ENCODE measurements at places on chromosomes 4 and X.

DNA sequence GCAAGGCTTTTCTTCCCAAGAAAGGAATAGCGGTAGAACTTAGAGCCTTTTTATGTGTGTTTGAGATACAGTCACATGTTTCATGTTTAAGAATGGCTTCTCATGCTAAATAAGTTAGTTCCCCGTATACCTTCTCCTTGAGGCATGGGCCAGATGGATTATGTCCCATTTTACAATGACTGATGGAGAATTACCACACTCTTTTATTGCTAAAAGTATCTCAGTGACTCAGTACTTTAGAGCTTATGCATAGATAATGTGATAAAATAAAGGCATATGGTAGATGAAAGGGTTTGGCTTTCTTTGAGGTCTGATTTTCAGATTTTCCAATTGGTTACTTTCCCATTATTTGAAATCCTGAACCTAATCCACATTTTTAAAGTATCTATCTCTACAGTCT is 121.8 kb upstream of the BMPR1B start:
- H3K4me3 ChIP-seq, result no peak overlapping the region
- H3K4me1 ChIP-seq, result no peaks in the 10 kb centered on the region
- no peak for DNase-seq

- DNase-seq, result peak; percentile 33
- H3K27me3 ChIP-seq, result no peaks in the 10 kb centered on the region
- no peaks in the 10 kb centered on the region for H3K4me1 ChIP-seq
- H3K4me3 ChIP-seq, result peak overlapping the region; percentile 24
- H3K36me3 ChIP-seq, result no peaks in the 10 kb centered on the region
- H3K27ac ChIP-seq, result no peak overlapping the region
Observed at GRCh38 chrX:14095702-14096101, 66.0 kb upstream of the GEMIN8 start.

DNA sequence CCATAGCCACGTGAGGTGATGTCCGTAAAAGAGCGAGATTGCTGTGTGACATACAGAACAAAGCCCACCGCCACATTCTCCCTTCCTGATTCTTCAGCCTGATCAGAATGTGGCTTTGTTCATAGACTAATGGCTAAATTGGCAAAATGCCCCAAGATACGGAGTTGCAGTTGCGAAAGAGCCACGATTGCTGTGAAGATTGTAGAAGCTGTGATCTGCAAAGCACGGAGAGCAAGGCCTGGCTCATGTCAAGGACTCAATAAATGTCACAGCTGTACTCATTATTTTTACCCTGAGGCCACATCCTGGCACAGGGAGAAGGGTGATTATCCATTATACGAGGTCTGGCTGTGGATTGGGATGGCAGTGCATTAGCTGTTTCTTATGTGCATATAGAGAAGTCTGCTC is 34.2 kb downstream of the ARSD start:
- no peaks in the 10 kb centered on the region for H3K4me1 ChIP-seq
- H3K27me3 ChIP-seq, result no peaks in the 10 kb centered on the region
- no peaks in the 10 kb centered on the region for H3K36me3 ChIP-seq
- no peak overlapping the region for H3K4me3 ChIP-seq
- DNase-seq, result no peak
- H3K27ac ChIP-seq, result no peak overlapping the region

- H3K4me1 ChIP-seq, result no peaks in the 10 kb centered on the region
- peaks cover 16% of the 10 kb centered on the region for H3K36me3 ChIP-seq
- no peak overlapping the region for H3K27ac ChIP-seq
- H3K4me3 ChIP-seq, result no peak overlapping the region
Observed at GRCh38 chr4:113504422-113504821, 257.1 kb downstream of the CAMK2D start.
